Fibroblast of pulmonary artery (primary cell): ENCODE measurements at places on chromosomes 1 and 21.

GRCh38 chr1:25197982-25198662 is 34.2 kb downstream of the SYF2 start:
- peak; percentile 42 for DNase-seq

DNA sequence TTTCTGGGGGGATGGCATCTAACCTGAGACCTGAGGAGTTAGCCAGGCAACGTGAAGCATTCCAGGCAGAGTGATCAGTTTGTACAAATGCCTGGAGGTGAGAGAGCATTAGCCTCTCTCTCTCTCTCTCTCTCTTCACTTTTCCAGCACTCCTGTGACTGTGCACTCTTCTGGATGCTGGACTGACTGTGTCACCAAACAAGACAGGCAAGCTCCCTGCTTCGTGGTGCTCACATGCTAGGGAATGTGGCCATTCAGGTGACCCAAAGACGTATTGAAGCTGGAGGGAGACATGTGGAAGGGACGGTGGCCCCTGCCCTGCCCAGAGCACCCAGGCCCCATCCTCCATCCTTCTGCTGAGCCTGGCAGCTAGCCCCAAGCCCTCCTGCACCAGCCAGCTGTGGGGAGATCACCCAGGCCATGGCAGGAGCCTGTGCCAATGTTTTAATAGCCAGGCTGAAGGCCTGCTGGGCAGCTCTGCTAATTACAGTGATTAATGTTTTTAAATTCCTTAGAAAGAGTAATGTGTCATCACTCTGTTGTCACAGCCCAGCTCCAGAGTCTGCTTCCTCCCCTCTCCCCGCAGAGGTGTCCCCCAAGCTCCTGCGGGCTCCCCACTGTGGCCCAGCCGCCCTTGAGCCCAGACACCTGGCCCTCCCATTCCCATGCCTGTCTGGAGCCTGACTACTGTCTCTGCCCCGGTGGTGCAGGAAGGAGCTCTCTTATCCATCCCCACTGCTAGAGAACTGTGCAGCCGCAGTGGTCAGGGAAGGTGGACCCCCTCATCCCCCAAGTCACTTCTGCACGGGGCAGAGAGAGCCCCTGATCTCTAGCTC is 48.9 kb downstream of the UBIAD1 start:
- DNase-seq = no peak

DNA sequence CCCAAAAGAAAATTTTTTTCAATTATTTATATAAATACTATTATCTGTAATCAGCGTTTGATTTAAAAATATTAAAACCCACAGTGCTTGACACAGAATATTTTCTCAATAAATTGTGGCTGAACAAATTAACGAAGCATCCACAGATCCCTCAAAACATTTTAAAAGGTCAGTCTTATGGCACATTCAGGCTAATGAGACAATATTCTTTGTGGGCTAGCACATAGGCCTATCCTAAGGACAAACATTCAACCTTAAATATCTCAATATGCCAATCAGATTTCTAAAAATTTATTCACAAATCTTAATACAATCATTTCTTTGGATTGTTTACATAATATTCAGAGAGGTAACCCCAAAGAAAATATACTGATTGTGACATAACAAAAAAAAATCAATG is 8.1 kb downstream of the PTGS2 start:
- no peak for DNase-seq

DNA sequence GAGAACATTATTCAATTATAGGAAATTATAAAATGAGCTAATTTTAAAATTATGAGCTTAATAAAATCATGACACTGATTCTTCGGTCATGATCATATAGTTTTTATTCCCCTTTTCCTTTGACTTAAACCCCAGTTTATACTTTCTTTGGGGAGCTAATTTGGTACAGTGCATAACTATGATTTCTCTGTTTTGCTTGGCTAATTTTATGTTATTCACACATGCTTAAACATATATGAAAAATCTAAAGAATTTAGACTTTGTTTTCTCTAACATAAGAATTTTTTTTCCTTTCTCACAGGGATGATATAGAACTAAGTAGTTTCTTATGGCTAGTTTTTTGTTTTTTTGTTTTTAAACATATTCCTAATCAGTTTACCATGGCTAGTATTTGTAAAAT is 52.5 kb downstream of the STXBP3 start:
- DNase-seq = no peak

DNA sequence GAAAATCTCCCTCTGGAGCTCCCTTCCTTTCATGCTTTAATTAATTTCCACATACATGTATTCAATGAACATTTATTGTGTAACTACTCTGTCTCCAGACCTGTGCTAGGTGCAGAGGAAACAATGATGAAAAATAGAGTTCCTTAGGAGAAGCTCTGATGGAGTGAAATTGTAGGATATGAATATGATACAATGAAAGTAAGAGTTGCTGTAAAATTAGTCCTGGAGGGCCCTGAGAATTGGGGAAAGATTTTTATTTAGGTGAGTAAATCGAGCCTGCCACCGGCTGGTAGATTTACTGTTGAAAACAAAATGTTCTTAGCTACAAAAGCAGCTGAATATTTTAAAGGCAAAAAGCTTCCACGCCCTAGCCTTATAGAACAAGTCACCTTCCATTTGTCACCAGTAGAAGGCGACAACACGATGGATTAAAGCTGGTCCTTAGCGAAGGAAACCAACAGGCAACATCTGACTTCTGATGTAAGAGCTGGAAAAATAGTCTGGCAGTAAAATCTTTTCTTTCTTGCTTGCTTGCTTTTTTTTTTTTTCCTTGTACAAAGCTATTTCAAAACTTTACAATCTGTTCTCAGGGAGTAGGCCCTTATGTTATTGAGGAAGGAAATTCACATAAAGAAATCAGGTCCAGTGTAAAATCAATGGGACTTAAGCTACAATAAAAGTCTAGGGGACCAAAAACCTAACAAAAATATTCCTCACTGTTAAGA is 82.0 kb upstream of the ROR1 start:
- peak; percentile 98 for DNase-seq

- DNase-seq = peak; percentile 39
Observed at GRCh38 chr1:246681900-246682895, 42.0 kb upstream of the SCCPDH start.

GRCh38 chr1:181139631-181140061 is 51.1 kb downstream of the IER5 start:
- no peak for DNase-seq

DNA sequence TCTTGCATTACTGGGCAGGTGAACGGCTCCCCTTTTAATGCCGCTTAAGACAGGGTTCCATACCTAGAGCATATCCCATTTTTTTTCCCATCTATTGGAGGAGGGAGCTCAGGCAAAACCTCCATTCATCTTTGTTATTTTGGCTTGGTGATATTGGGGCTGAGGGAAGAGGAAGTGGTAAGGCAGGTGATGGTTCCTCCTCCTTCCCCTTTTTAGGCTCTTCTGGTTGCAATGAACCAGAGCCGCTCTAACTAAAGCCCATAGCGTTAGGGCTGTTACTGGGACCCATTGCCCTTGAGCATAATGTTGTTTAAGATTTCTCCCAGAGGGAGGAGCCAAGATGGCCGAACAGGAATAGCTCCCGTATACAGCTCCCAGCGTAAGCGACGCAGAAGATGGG is 21.1 kb downstream of the PYHIN1 start:
- DNase-seq = no peak
